ENCODE measurements at places on chromosomes 16 and 17.

DNA sequence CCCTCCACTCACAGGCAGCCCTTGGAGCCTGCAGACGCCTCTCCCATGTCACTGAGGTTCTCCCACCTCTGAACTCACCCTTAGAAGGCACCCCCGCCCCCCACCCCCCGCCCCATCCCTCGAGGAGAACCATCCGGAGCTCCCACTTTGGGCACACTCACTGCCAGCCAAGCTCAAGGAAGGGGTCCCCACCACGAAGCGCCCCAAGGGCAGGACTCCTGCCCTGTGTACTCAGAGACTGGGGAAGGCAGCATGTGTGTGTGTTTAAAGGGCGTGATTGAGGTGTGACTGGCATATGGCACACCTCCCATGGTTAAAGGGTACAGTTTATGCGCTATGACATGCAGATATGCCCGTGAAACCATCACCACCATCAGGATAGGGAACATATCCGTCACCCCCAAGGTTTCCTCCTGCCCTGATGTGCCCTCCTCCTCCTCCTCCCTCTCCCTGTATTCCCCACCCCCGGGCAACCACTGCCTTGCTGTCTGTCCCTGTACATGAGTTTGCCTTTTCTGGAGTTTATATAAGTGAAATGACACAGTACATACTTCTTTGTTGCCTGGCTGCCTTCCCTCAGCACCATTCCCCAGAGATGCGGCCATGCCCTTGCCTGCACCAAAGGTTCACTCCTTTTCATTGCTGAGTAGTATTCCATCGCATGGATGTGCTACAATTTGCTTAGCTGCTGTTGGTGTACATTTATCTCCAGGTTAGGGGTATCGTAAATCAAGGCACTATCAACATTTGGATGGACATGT is 14.0 kb upstream of the RBFOX3 start:
- no peak for DNase-seq

GRCh38 chr17:20234276-20234675 is 225.1 kb downstream of the SPECC1 start:
- DNase-seq, result no peak

GRCh38 chr17:79830763-79831264 is 8.4 kb downstream of the CBX4 start:
- no peak for DNase-seq

DNA sequence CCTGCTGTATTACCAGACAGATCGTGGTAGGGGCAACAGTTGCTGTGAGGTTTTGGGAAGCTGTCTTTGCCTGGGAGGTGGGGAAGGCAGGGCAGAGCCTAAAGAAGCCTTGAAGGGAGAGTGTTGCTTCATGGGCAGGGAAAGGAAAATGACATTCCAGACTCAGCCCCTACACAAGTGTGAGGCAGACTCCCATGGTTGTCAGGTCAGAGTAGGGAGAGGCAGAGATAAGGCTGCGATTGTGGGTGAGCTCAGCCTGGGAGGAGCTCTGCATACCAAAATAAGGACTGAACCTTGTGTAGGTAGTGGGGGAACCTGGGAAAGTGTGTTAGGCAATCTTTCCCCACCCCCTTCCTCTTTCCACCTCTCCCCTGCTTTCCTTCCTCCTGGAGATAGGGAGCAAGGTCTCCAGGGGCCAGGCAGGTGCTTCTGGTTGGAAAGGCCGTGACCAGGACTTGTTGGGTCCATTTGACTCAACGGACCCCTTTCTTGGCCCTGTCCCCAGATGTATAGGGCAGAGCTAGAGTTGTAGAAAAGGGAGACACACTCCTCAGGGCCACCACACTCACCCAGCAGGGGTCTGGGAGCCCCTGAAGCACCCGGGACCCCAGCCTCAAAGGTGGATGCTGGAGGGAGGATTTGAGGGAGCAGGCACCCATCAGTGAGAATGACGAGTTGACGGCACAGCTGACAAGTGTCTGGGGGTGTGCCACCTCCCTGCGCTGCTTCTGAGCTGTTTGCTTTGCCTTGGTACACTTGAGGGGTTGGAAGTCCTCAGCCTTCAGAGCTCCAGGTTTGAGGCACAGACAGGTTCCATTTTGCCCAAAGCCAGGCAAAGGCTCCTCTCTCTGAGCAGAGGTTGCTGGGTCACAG is 18.5 kb upstream of the TOB1 start:
- peak; percentile 66 for DNase-seq

DNA sequence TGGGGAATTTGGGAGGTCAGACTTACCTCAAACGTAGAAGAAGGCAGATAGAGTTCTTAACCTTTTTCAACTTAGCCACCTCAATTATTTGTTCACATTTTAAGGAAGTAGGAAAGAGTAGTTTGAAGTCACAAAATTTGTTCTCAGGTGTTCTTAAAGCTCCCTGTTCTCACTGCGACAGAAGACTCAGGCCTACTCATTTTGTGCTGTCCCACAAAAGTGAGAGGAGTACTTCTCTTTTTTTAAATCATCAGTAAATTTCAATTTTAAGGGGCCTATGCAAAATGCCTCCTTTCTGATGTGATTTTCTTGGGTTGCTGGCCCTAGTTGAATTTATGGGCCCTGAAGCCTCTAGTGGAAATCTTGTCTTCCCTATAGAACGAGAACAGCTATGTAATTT is 133.4 kb downstream of the MAP2K6 start:
- DNase-seq, result no peak

- no peak for DNase-seq
Measured at GRCh38 chr17:47009759-47010594, 30.9 kb upstream of the RPRML start.

- DNase-seq, result no peak
Measured at GRCh38 chr17:1108765-1109605, 70.8 kb downstream of the ABR start.

GRCh38 chr16:23334457-23334853 is 32.4 kb downstream of the SCNN1B start:
- no peak for DNase-seq

GRCh38 chr16:50974438-50975036 is 176.5 kb downstream of the SALL1 start:
- no peak for DNase-seq

DNA sequence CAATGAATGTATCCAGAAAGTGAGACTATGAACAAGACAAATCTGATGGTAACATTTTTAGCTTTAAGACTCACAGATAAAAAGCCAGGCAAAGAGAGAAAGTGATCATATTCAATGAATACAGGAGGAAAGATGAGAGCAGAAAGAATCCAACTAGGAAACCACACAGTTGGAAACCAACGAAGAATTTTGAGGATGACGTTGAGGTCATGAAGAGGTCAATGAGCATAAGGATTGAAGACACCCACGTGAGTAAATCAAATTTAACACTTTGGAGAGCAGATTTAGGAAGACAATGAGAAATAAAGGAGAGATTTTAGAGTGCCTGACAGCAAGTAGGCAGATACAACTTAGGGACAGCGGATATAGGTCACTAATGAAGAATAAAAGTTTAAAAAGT is 948.1 kb downstream of the KCNJ2 start:
- no peak for DNase-seq

- DNase-seq, result peak; percentile 55
Measured at GRCh38 chr17:64133546-64134215, 3.7 kb upstream of the ERN1 start.

GRCh38 chr16:29891525-29892457 is 7.6 kb downstream of the SEZ6L2 start:
- DNase-seq, result no peak

DNA sequence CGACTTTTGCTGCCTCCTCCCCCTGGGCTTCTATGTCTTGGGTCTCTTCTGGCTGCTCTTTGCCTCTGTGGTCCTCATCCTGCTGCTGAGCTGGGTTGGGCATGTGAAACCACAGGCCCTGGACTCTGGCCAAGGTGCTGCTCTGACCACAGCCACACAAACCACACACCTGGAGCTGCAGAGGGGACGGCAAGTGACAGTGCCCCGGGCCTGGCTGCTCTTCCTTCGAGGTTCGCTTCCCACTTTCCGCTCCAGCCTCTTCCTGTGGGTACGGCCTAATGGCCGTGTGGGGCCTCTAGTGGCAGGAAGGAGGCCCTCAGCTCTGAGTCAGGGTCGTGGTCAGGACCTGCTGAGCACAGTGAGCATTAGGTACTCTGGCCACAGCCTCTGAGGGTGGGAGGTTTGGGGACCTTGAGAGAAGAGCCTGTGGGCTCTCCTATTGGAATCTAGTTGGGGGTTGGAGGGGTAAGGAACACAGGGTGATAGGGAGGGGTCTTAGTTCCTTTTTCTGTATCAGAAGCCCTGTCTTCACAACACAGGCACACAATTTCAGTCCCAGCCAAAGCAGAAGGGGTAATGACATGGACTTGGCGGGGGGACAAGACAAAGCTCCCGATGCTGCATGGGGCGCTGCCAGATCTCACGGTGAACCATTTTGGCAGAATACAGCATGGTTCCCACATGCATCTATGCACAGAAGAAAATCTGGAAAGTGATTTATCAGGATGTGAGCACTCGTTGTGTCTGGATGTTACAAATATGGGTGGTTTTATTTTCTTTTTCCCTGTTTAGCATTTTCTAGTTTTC is 2.3 kb downstream of the GP1BA start:
- no peak for DNase-seq

DNA sequence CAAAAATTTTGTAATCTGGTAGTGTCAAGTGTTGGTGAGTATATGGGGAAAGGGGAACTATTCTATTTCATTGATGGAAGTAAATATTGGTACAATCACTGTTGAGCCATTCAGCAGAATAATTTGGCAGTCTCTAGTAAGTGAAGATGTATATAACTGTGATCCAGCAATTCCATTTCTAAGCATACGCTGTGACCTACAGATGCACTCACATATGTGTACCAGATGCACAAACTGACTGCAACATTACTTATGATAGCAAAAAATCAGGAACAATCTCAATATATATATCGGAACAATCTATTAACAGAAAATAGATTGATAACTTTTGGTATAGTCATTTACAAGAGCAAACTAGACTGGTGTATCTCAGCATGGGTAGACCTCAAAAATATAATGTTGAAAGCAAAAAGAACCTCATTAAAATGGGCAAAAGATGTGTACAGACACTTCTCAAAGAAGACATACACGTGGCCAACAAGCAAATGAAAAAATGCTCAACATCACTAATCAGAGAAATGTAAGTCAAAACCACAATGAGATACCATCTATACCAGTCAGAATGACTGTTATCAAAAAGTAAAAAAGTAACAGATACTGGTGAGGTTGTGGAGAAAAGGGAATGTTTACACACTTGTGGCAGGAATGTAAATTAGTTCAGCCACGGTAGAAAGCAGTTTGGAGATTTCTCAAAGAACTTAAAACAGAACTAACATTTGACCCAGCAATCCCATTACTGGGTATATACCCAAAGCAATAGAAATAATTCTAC is 20.7 kb downstream of the ADAP2 start:
- no peak for DNase-seq

DNA sequence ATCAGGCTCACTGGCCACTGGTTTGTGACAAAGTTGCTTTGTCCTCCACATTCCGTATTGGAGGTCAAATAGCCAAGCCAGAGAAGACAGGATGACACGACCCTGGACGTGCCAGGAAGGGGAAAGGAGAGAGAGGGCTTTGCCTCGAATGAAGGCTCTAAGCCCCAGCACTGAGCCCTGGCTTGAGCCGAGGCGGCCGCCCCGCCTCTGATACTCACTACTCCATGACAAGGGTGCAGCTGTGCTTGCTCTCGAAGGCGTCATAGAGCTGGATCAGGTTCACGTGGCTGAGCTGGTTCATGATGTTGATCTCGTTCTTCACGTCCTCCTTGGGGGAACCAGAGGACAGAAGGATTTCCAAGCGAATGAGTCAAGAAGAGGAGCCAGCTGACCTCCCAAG is 19.3 kb downstream of the MYLK3 start:
- no peak for DNase-seq

DNA sequence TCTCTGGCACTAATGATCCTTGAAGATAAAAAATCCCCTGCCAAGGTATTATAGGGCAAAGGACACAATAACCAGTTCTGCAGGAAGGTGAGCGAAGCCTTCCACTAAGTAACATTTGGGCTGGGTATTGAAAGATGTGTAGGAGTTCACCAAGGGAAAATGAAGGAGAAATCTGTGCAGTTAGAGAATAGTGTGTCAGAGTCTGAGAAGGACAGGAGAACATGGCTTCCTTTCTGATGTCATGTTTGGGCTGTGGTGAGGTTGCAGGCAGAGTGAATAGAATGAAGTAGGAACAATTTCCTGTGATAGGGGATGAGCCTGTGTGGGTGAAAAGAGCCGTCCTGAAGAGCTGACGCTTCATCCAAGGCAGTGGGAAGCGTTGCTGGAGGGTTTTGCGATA is 24.1 kb upstream of the CIITA start:
- DNase-seq, result no peak

DNA sequence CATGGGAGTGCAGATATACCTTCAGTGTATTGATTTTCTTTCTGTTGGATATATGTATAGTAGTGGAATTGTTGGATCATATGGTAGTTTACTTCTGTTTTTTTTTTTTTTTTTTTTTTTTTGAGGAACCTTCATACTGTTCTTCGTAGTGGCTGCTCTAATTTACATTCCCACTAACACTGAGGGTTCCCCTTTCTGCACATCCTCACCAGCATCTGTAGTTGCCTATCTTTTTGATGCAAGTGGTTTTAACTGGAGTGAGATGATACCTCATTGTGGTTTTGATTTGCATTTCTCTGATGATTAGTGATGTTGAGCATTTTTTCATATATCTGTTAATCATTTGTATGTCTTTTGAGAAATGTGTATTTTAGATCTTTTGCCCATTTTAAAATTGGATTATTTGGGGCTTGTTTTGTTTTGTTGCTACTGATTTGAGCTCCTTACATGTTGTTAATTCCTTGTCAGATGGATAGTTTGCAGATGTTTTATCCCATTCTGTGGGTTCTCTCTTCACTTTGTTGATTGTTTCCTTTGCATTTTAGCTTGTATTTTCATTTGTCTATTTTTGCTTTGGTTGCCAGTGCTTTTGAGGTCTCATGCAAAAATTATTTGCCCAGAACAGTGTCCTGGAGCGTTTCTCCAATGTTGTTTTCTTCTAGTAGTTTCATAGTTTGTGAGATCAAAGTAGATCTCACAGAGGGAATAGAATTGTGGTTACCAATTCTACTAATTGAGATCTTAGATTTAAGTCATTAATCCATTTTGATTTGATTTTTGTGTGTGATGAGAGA is 25.0 kb upstream of the BCAS3 start:
- DNase-seq, result no peak

- DNase-seq, result no peak
Measured at GRCh38 chr16:57478396-57479204, 7.7 kb downstream of the DOK4 start.

GRCh38 chr16:86893506-86893905 is 315.2 kb downstream of the FOXL1 start:
- no peak for DNase-seq

GRCh38 chr16:20347666-20348364 is 4.7 kb downstream of the UMOD start:
- no peak for DNase-seq

- no peak for DNase-seq
Measured at GRCh38 chr17:6303664-6304063, 131.3 kb downstream of the AIPL1 start.

GRCh38 chr16:87263418-87264052 is 53.7 kb downstream of the C16orf95 start:
- DNase-seq, result no peak

- DNase-seq, result no peak
Measured at GRCh38 chr16:11245222-11245737, 10.7 kb downstream of the SOCS1 start.
